G401 (cell line): ENCODE measurements at places on chromosomes 2 and 18.

DNA sequence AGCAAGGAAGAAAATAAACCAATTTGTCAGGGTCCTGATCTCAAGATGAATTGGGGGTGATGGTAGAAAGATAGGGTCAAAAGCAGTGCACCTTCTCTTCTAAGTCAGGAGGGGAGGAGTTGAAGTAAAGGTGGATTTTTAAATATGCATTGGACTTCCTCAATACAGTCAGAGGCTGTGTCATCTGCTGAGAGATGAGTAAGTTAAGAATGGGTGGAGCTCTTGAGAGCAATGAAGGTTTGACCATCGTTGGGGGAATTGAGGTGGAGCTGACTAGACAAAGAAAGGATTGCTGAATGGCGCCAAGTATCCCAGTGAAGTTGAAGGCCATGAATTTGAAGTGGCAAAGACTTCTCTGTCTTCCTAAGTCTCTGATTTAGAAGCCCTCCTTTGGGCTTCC is 18.4 kb upstream of the CPO start:
- no peak for DNase-seq

GRCh38 chr2:131520526-131520925 is 7.2 kb upstream of the CCDC74A start:
- peak; percentile 48 for DNase-seq

DNA sequence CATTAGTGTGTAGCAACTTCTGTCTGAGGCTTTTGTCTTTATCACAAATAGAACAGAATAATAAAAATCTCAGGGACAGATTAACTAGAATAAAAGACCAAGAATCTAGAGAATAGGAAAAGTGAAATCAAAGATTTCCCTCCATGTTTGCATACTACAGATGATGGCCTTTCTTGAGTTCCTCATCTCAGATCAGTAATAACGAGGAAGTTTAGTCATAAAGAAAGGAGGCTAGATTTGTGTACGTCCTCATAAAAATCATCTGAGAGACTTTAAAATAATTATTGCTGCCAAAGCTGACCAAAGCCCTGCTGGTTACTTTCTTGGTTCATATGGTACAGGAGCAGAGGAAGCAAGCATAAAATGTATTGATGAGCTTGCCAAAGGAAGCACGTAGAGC is 117.3 kb downstream of the MIB1 start:
- DNase-seq = no peak

DNA sequence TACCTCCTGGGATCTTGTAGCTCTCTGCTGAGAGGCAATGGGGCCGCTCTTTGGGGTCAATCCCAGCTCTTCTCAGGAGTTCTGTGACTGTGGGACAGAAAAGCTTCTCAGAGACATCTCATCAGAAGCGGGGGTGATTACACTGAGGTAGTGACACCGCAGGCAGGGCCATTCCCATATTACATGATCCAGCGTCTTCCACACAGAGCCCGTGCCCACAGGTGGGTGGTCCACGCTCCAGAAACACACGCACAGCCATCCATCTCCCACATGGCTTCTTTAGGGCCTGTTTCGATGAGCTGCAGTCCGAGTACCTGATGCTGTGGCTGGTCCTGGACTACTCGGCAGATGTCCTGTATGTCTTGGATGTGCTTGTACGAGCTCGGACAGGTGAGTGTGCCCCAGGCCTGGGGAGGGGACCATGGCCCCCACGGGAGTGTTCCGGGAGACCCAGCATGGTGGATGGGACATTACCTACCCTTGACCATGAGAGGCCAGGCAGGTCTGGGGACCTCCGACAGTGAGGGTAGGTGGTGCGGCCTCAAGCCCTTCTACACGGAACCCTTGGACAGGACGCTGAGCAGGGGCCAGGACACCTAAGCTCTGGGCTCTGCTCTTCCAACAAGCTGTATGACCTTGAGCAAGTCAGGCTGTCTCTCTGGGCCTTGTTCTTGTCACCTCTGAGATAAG is 45.5 kb downstream of the CNGA3 start:
- no peak for DNase-seq

DNA sequence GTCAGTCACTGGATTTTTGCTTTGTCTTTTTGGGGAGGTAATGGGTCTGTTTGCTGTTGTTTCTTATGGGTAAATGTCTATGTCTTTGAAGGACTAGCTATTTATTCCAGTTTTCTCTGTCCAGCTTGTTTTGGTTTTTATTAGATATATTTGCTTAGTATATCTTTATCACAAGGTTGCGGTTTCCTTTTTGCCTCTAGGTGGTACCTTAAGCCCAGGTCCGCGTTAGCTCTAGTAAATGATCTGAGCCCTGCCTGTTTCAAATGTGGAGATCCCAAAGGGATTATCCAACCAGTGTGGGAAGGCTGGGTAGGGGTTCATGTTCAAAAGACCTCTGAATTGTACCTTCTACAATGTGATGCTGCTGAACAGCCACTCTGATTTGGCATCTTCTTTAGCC is 114.5 kb downstream of the MYO3B start:
- no peak for DNase-seq

GRCh38 chr2:54546923-54547720 is 91.0 kb downstream of the SPTBN1 start:
- no peak for DNase-seq

DNA sequence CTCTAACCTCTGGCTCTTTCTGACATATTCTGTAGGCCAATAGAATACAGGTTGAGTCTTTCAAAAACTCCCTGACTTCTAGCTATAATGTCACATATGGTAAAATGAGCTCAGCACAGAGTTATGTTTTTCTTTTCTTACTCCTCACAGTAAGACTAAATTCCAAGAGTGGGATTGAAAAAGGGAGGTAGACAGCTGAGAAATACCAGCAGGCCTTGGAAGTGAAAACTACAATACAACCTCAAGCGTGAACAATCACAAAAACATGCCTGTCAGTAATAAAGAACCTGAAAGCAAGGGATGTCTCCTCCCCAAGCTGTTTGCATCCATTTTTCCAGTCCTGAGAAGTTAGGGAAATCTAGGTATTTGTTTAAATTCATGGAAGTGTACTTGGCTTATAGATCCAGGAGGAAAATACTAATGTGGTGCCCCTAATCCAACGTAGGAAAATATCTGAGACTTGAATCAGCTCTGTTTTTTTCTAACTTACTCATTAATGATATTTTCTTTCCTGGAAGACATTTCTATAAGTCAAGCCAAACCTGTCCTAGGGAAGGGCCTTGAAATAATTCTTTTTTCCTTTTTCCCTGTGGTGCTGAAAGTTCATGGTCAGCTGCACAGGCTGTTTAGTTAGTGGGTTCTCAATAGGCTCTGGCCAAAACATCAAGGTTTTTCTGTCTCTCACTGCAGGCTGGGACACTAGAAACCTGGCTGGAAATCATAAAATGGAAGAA is 167.9 kb upstream of the SPATS2L start:
- DNase-seq = peak; percentile 12

DNA sequence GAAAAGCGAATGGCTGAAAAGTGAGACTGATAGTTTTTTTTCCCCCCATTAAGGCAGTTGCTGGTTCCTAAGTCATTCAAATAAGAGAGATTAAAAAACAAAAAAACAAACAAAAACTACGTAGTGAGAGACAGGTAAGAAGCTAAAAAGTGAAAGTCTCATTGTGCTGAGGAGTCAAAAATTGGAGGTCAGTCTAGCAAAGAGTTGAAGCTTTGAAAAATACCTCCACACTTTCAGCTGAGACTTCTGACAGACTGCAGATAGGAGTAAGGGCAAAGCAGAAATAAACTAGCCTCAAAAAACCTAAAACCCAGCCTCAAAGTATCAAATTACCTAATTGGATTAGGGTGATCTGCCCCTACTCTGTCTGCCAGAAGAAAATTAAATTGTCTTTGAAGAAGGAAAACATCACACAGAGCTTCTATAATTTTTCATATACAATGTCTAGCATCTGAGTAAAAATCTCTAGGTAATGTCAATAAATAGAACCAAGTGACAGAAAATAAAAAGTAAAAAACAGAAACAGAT is 10.9 kb upstream of the EIF2AK3 start:
- DNase-seq = no peak

- no peak for DNase-seq
Observed at GRCh38 chr2:144669196-144669987, 149.5 kb upstream of the ZEB2 start.

- no peak for DNase-seq
Observed at GRCh38 chr2:33213244-33213643, 263.2 kb upstream of the RASGRP3 start.

DNA sequence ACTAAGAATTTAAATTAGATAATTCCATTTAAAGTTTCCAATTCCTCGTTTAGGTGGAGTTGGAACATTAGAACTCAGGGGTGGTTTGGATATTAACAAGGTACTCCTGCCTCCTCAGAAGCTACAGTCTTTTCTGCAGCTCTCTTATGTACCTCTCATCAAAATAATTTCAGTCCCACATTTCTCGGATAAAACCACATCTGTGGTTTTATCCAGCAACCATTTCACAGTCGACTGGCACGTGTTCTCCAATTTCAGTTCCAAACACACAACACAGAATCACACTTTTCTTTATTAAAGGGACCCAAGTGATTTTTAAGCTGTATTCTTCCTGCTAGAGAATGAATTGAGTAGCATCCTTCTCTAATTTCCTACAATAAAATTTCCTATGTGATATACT is 22.7 kb upstream of the NFU1 start:
- no peak for DNase-seq

- no peak for DNase-seq
Observed at GRCh38 chr18:21735452-21736015, 5.1 kb upstream of the MIB1 start.

GRCh38 chr2:1546023-1546591 is 132.8 kb downstream of the TPO start:
- peak; percentile 54 for DNase-seq

- no peak for DNase-seq
Observed at GRCh38 chr2:37325625-37326071, 1.0 kb upstream of the PRKD3 start.

DNA sequence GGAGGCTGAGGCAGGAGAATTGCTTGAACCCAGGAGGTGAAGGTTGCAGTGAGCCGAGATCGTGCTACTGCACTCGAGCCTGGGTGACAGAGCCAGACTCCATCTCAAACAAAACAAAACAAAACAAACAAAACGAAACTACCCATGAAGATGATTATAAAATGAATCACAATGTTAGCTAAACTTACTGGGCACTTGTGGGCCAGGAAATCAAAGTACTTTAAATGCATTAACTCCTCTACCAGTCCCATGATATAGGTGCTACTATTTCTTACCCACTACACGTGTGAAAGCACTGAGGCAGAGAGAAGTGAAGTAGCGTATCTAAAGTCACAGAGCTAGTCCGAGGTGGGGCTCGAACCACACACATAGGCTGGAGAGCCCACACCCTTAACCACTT is 53.6 kb downstream of the POLE4 start:
- no peak for DNase-seq

GRCh38 chr18:75574187-75574586 is 146.7 kb upstream of the SMIM21 start:
- DNase-seq = no peak

- no peak for DNase-seq
Observed at GRCh38 chr2:43748333-43748732, 25.5 kb upstream of the DYNC2LI1 start.

DNA sequence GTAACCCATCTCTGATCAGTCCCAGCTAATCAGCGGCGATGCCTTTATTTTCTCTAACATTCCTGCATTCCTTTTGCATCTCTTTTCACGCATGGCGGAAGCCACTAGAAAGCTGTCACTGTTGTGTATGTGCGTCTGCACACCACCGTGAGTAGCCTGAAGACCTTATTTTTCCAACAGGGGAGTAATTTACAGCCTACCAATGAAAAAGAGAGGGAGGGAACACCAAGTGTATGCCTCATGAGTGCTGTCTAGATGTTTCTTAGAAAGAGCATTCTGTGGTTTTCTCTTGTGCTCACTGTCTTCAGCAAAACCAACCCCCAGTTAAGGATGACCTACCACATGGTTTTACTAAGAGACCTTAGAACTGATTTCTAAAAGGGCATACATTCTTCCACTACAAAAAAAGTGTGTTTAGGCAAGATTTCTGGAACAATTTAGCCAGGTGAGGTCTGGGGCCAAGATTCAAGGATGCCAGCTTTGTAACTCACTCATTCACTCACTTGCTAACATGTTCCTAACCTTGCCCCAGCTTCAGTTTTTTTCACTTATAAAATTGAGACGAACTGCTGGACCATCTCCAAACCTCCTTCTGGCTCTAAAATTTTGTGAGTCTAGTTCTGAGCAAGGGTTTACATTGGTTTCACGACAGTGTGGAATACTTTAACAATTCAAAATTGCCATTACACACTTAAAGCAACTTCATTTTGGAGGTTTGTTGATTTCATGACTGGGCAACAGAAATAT is 51.4 kb downstream of the BCL2 start:
- no peak for DNase-seq

- no peak for DNase-seq
Observed at GRCh38 chr18:26425148-26425531, 123.2 kb downstream of the KCTD1 start.

GRCh38 chr2:160465406-160465805 is 28.2 kb downstream of the RBMS1 start:
- no peak for DNase-seq

DNA sequence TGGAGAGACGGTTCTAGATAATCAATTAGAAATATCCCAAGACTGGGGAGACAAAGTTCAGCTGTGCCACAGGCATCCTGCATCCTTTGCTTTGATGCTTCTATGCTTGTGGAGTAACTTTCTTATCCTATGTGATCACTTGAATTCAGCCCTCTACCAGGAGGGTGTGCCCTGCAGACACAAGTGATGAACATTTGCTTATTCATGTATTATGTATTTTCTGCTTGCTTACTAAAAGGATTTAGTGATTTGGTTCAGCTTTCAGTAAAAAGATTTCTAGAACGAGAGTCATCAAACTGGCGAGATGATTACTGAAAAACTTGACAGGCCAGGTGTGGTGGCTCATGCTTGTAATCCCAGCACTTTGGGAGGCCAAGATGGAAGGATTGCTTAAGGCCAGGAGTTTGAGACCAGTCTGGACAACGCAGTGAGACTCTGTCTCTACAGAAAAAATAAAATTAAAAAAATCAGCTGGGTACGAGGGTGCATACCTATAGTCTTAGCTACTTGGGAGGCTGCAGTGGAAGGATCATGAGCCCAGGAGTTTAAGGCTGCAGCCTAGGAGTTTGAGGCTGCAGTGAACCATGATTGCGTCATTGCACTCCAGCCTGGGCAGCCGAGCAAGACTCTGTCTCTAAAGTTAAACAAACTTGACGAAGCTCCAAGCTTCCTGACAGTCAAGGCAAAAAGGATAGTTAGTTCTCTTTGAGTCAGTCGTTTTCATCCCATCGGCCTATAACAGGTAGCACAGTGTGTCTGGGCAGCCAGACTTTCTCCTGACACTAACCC is 13.3 kb downstream of the HK2 start:
- no peak for DNase-seq

DNA sequence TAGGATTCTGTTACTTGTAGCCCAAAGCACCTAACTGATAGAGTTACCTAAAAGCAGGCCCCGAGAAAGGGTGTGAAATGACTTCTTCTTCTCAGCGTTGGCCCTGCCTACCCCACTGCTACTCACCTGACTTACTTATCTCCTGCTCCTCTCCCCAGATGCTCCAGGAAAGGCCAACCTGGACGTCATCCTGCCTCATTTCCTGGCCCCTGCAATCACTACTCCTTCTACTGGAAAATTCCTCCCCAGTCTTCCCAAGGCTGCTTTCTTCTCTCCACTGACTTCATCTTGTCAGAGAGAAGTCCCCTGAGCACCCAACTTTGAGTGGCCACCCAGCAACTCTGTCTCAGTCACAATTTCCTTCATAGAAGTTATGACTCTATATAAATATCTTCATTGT is 63.4 kb upstream of the KLF7 start:
- no peak for DNase-seq

- DNase-seq = no peak
Observed at GRCh38 chr2:20429528-20429927, 17.3 kb upstream of the RHOB start.

GRCh38 chr2:206105541-206105940 is 19.6 kb upstream of the INO80D start:
- DNase-seq = no peak

- DNase-seq = no peak
Observed at GRCh38 chr2:96967961-96968360, 18.4 kb downstream of the FAM178B start.
